ENCODE measurements at places on chromosomes 2 and 18.

- DNase-seq: no peak
Observed at GRCh38 chr18:41809652-41810051, 145.4 kb upstream of the PIK3C3 start.

- DNase-seq: no peak
Observed at GRCh38 chr18:46917803-46918600, 600 bp downstream of the KATNAL2 start.

DNA sequence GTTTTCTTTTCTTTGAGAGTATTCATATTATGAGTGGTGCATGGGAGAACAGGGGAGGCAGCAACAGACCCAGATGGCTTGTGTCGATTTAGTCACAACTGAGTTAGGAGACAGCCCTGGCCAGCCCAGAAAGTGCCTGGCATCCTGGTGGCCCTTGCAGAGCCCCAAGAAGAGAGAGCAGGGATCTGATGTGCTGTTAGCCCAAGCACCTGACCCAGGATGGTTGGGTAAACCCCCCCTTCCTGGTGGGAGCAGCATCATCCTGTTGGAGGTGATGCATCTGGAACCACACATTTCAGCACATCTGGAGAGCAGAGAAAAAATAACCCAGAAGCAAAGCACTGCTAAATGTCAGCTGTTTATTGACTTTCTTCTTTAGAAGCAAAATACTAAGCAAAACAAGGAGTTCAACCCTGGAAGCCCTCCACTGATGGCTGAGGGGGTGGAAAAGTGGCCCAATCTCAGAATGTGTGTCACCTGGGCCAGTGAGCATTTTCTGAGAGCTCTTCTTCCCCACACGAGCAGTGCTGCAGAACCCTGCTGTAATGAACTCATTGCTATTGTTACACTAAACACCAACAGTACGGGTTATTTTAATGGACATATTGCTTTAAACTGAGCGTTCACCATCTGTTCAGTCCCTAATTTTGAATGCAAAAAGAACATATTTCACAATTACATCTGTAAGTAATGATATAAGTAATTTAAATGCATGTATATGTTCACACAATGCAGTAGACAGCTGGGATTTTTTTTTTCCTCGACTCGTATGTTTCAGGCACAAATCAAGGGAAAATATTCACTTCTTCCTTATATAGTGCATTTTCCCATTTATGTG, 100.6 kb upstream of the SMIM21 start:
- no peak for DNase-seq

- no peak for DNase-seq
Observed at GRCh38 chr2:127158614-127159290, 51.8 kb upstream of the BIN1 start.

GRCh38 chr18:73254564-73254963, 386.8 kb upstream of the NETO1 start:
- DNase-seq: no peak
